SW 1271 (cell line): ENCODE measurements at places on chromosomes 12 and 14.

GRCh38 chr12:104630230-104630670 is 173.5 kb downstream of the CHST11 start:
- no peak for DNase-seq

DNA sequence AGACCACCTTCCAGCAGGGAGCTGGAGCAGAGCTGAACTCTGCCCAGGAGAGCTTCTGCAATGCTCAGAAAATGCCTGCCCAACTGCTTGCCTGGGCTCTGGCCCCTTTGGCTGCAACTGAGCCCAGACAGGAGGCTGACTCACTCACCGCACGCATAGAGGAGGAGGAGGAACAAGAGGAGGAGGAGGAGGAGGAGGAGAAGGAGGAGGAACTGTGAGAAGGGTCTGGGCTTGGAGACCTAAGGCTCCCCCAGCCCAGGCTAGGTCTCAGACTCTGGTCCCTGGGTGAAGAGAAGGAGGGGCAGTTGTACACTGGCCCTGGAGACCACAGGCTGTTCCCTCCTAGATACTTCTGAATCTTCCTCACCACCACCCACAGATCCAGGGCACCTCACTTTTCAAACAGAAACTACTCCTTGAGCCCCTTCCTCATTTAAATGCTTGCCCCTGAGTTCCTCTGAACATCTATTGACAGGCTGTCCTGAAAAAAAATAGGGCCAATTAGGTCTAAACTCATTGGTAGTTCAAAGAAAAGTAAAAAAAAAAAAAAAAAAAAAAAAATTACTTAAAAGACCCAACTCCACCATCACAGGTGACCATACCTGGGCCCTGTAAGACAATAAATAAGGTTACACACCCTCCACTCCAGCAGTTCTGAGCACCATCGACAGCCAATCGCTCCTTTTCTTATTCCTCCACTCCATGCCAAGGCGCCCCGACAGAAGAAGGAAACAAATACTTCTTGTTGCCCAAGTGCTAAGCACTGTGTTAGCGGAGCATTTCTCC is 674 bp downstream of the VDR start:
- no peak for DNase-seq

DNA sequence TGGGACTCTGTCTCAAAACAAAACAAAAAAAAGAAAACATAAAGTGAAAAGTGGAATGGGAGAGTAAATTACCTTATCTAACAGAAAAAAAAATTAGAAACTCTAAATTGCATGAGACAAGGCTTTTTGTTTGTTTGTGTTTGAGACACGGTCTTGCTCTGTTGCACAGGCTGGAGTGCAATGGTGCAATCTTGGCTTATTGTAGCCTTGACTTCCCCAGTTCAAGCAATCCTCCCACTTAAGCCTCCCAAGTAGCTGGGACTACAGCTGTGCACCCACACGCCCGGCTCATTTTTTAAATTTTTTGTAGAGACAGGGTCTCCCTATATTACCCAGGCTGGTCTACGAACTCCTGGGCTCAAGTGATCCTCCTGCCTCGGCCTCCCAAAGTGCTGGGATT is 17.9 kb upstream of the FBXO34 start:
- no peak for DNase-seq

- DNase-seq: no peak
Observed at GRCh38 chr14:71410578-71411284, 503.5 kb downstream of the PCNX1 start.

GRCh38 chr12:91958816-91959215 is 186.8 kb downstream of the BTG1 start:
- DNase-seq: no peak

DNA sequence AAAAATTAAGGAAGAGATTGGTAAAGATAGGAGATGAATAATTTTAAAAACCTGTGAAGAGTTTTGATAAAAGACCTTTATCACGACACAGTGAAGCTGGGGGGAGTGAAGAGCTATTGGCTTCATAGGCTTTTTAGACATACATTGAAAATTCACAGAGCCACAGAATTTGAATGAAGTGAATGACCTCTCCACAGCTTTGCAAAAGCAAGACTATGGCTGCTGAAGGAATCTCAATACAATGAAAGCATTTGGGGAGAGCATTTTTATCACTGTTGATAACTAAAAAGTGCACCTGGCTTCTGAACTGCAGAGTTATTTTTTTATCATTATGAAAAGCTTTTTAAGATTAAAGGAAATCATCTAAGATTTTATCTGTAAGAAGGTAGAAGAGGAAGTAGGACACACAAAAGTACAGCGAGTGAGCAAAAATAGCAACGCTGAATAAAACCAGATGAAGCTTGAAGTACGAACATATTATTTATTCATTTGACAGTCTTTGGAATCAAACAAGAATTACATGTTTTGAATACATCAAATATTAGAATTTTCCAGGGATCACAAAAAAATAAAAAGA is 317.5 kb downstream of the KCNC2 start:
- DNase-seq: no peak

DNA sequence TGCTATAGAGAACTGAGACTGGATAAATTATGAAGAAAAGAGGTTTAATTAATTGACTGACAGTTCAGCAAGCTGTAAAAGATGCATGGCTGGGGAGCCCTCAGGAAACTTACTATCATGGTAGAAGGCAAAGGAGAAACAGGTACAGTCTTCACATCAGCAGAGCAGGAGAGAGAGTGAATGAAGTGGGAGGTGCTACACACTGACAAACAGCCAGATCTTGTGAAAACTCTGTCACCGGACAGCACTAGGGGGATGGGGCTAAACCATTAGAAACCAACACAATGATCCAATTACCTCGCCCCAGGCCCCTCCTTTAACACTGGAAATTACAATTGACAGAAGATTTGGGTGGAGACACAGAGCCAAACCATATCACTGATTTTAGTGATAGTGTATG is 682.4 kb downstream of the SLC16A7 start:
- no peak for DNase-seq
